ENCODE measurements at places on chromosomes 7 and 10.

DNA sequence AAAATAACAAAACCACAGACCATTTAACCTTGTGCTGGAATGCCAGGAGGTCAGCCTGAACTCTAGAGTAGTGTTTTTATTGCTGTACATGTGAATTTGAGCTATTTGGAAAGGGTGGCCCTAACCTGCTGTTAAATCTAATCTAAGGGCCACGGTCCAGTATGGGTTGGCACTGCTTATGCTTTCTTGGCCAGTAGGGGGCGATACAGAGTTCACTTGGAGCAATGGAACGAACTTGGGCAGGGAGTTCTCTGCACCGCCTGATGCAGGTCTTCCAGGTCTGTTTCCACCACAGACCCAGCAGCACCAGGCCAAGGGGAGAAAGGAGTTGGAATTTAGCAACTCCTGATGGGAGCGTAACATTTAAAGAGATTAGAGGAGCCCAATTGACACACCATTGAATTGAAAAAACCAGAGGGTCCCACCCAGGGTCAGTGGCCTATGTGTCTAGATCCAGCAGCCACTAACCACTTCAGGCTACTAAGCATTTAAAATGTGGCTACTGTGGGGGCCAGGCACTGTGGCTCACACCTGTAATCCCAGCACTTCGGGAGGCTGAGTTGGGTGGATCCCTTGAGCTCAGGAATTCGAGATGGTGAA is 75.7 kb upstream of the EFCAB10 start:
- no peak for DNase-seq

DNA sequence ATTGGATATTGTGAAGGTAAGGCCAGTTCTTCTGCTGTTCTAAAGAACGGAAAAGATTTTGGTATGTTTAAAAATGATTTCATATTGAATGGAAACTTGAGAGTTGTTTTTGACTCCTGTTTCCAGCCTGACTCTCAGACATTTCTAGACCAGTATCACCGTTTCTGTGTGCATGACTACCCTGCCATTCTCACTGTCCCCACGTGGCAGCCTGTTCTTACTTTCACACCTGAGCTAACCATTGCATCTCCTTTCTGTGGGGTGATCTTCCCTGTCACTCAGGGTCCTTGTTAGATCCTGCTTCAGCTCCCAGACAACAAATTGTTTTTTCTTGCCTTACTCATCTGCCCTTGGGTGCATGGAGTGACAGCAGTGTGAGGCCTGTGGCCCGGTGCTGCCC is 38.9 kb downstream of the GLRX3 start:
- no peak for DNase-seq

GRCh38 chr10:110746254-110746826 is 102.2 kb downstream of the RBM20 start:
- no peak for DNase-seq

- no peak for DNase-seq
Measured at GRCh38 chr10:118730756-118731456, 23.9 kb downstream of the CACUL1 start.

Measured in KG1 (cell line).